ENCODE measurements at places on chromosomes 1 and 21.
A peak's percentile ranks its signal among the peaks of the same experiment; 100 is the strongest.

- no peak for DNase-seq
Observed at GRCh38 chr1:5690898-5691297, 301.3 kb downstream of the NPHP4 start.

- no peak for DNase-seq
Observed at GRCh38 chr1:181126871-181127587, 38.5 kb downstream of the IER5 start.

GRCh38 chr1:167995038-167995437 lies 58.2 kb upstream of the MPC2 start:
- DNase-seq = no peak

DNA sequence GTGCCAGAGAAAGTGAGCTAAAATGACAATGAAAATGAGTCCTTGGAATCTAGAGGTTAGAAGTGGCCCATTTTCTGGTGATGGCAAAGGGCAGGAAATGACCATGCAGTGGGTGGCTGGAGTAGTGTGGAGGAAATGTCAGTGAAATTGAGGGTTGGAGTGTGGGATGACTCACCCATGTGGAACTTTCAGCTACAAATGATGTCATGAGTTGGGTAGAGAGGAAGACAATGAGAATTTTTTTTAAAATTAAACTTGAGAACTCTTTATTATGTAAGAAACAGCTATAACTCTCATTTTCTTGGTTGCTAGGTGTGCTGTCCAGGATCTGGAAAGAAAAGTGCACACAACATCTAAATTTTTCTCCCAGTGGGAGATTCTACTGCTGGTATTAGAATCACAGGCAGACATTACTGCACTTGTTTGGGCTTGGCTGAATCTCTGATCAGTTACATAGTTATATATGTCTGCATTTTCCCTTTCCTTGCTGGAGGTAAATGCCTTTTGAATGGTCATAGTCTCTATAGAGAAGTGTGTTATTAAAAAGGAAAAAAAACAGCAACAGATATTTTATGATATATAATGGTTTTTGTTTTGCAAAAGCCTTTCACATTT lies 56.8 kb upstream of the GNG12 start:
- no peak for DNase-seq

- no peak for DNase-seq
Observed at GRCh38 chr1:27559466-27560030, 44.4 kb downstream of the AHDC1 start.

DNA sequence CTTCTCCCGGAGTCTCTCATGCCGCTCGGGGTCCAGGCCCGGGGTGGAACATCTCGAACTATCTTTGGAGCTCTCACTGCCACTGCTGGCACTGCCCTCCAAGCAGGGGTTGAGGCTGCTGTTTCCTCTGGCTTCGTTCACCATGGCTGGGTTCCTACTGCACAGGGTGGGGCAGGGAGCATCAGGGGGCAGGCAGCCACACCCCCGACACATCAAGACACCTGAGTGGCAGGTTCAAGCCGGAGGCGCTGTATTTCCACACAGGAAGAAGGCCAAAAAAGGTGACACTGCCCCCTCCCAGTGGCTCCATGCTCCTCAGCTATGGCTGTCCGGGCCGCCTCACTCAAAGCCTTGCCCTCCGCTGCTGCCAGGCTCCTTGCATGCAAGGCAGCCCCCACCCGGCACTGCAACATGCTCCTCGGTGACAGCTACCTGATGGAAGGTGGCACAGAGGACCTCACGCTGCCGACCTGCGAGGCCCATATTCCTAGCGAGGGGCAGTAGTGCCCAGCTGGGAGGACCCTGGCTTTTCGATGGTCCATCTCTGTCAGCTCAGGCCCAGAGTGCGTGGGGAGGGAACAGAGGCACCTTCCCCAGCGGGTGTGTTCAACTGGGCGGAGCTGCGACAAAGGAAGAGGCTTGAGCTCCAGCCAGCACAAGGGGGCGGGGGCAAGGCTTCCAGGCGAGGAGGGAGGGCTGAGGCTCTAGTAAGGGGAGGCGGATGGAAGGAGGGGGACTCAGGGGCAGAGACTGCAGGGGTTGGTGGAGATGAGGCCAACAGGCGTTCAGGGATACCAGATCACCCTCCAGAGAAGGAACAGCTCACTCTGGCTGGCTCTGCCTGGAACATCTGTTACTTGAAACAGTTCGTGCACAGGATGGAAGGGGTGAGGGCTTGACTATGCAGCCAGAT lies 2.5 kb downstream of the MTHFR start:
- peak; percentile 91 for DNase-seq

GRCh38 chr1:66937529-66938234 lies 12.9 kb downstream of the MIER1 start:
- no peak for DNase-seq

DNA sequence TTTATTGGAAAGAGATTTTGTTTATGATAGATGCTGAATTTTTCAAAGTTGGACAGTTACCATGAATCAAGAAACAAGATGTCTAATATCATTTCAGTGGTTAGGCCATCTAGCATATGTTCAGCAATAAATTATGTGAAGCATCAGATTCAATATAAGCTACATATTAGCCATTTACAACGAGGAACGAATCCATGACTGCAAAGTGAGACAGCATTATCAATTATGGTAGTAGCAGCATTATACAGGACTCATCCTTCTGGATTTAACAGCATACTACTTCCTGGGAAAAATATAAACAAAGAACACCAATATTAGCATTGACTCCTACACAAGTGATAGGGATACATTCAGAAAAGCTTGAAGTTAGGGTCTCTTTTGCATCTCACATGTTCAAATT lies 59.1 kb downstream of the LRRC53 start:
- DNase-seq = no peak

DNA sequence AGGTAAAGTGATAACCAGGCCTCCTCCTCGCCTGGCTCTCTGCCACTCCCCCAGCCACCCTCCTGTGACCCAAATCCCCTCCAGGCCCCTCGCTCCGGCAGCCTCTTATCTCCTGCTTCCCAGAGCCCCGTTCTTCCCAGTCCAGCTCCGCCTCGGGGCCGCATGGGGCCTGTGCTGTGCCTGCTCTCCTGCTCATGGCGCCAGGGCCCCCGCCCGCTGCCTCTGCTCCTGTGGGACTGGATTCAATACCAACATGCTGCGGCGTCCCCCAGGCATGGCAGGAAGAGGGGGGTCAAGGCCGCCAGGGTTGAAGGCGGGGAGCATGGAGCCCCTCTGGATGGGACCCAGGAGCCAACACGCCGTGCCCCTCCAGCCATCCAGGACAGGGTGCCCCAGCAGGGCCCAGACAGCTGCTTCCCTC lies 213.0 kb upstream of the VAMP3 start:
- DNase-seq = no peak

DNA sequence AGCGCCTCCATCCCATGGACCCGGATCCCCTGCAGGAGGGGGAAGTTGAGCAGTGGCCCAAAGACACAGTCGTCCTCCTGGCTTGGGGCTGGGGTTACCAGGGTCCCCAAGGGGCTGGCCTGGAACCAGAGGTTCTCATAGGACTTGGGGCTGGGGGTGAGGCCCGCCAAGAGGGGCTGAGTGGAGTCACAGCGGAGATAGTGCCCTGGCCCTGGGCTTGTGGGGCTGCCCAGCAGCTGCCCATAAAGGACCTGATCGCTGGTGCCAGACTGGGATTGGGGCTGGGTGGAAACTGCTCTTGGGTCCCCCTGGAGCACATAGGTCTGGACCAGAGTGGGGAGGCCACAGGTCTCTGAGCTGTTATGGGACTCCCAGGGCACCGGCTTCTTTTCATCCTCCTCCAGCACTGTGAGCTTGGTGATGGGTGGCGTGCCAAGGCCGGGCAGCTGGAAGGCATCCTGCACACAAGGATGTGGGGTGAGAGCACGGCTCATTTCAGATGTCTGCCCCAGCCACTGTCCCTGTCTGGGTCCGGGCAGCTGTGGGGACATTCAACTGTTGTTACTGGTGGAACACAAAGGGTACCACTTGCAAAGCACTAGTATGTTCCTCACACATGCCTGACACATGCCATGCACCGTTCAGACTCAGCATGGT lies 2.3 kb upstream of the MRPS15 start:
- DNase-seq = no peak

GRCh38 chr1:231743966-231744365 lies 117.4 kb downstream of the DISC1 start:
- DNase-seq = no peak

DNA sequence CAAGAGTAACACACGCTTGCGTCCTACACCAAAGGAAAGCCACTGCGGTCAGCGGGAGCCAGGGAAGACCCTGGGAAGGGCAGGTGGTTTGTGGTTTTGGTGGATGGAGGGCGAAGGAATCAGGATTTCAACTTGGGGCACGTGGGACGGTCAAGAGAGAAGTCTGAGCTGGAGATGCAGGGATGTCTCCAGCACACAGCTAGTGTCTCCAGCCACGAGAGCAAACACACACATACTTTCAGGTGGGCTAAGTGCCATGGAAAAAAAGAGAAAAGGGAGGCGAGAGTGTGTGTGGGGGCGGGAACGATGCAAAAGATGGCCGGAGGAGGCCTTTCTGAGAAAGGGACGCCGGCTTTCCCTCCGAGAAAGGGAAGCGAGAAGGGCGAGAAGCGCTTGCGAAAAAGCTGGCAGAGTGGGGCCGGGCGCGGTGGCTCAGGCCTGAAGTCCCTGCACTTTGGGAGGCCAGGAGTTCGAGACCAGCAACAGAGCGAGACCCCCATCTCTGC lies 1.4 kb upstream of the SRRM1 start:
- DNase-seq = no peak

- DNase-seq = no peak
Observed at GRCh38 chr21:45152265-45152746, 77.9 kb downstream of the ADARB1 start.

DNA sequence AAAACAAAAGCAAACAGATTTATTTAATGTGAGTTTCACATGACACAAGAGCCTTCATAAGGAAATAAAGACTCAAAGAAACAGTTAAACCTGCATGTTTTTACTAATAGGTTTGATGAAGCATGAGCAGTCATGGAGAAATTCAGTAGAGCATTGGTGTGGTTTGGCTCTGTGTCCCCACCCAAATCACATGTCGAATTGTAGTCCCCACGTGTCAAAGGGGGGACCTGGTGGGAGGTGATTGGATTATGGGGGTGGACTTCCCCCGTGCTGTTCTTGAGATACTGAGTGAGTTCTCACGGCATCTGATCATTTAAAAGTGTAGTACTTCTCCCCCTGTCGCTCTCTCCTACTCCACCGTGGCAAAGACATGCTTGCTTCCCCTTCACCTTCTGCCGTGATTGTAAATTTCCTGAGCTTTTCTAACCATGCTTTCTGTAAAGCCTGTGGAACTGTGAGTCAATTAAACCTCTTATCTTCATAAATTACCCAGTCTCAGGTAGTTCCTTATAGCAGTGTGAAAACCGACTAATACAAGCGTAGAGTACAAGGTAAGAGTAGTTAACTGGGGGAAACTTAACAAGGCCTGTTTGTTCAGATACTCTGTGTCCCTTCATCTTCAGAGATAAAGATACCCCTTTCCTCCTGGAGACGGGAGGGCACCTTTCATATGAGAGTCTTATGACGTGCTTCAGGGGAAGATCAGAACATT lies 354.8 kb downstream of the SIPA1L2 start:
- no peak for DNase-seq

DNA sequence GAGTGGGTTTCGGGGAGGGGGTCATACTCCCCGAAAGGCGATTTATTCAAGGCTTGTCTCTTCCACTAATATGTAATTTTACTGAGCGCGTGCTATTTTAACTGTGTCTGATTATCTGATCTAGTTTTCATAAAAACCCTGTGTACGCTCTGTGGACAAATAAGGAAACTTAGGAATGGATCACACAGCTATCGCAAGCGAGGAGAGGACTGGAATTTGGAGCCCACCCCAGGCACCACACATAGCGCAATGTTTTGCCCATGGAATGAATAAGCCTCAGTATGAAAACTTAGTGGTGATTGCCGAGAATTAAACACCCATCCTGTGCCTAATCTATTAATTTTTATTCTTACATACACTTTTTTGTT lies 9.8 kb upstream of the RAB42 start:
- no peak for DNase-seq

DNA sequence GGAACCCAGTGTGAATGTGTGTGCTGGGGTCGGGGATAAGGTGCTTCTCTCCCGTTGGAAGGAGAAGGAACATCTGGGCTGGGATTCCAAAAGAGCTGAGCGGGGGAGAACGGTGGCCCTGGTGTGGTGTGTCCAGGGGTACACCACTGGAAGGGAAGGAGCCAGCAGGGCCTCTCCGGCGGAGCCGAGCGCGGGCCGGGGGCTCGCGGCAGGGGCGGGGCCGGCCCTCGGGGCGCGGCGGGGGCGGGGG lies 231 bp upstream of the RPS6KA1 start:
- DNase-seq = no peak

DNA sequence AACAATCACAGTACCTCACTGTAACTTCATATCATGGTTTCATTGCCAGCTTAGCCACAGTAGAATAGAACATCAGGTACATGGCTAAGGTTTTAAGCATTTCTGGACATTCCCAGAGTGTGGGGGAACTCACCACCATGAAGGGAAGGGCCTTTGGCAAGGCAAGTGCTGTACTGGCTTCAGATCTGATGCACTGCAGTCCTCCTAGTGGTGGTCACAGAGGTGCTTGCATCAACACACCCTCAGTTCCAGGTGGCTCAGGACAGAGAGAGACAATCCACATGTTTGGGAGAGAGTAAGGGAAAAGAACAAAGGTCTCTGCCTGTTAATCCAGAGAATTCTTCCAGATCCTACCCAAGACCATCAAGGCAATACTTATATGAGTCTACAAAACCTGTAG lies 528.4 kb upstream of the RGS18 start:
- no peak for DNase-seq

Data from tibial nerve (tissue), 4 donors.